Esophagus squamous epithelium (tissue), 5 donors: ENCODE measurements at places on chromosomes 2 and 18.
A peak's percentile ranks its signal among the peaks of the same experiment; 100 is the strongest.

DNA sequence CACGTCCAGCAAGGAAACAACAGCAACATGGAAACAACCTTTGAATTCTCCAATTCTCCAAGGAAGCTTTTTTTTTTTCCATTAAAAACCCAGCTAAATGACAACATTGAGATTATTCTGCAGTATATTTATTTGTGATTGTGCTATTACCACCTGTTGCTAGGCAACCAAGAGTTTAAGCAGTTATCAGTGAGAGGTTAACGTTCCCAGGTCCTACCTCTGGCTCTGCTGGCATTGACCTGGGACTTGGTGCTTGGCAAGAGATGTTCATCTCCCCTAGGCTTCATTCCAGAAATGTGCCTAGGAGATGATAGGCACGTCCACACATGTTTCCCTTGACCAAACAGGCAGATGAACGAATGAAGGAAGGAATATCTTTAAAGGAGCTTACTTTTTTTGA lies 157.0 kb downstream of the TDRD15 start:
- no peaks in the 10 kb centered on the region for H3K4me1 ChIP-seq
- no peak overlapping the region for H3K27ac ChIP-seq
- no peak overlapping the region for H3K4me3 ChIP-seq
- no peak for DNase-seq

DNA sequence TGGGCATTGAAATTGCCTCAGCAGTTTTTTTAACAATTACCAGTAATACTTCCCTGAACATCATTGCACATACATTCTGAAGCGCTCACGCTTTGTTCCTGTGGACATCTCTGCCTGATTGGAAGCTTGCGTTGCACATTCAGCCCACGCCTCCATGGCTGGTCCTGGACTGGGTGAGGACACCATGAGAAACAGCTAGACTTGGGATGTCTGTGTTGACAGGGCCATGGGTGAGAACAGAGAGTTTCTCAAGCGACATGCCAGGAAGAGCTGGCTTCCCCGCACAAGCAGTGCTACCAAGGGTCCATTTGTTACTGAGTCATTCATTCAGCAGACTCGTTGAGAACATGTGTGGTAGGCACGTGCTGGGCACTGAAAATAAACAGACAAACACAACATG lies 166.3 kb downstream of the GBX2 start:
- DNase-seq, result no peak
- H3K36me3 ChIP-seq, result peaks cover 20% of the 10 kb centered on the region
- H3K4me3 ChIP-seq, result no peak overlapping the region
- H3K4me1 ChIP-seq, result no peaks in the 10 kb centered on the region
- H3K27me3 ChIP-seq, result no peaks in the 10 kb centered on the region

DNA sequence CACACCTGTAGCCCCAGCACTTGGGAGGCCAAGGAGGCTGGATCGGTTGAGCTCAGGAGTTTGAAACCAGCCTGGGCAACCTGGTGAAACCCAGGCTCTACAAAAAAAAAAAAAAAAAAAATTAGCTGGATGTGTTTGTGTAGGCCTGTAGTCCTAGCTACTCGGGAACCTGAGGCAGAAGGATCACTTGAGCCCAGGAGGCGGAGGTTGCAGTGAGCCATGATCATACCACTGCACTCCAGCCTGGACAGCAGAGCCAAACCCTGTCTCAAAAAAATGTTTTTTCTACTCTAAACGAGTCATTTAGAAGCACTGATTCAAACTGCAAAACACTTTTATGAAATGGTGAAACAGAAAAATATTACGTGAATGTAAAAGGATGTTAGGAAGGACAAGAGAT lies 69.1 kb upstream of the SLC39A10 start:
- H3K27me3 ChIP-seq, result no peaks in the 10 kb centered on the region
- H3K36me3 ChIP-seq, result no peaks in the 10 kb centered on the region
- no peak for DNase-seq

- no peaks in the 10 kb centered on the region for H3K4me1 ChIP-seq
- no peaks in the 10 kb centered on the region for H3K27me3 ChIP-seq
These were observed 289.1 kb downstream of the ZNF516 start for GRCh38 chr18:76205906-76206305.

GRCh38 chr2:235958221-235958930 lies 209.8 kb downstream of the GBX2 start:
- H3K36me3 ChIP-seq, result no peaks in the 10 kb centered on the region
- DNase-seq, result no peak
- H3K4me1 ChIP-seq, result no peaks in the 10 kb centered on the region

GRCh38 chr18:79796531-79797405 lies 970 bp upstream of the KCNG2 start:
- H3K4me1 ChIP-seq, result peaks cover 32% of the 10 kb centered on the region
- H3K27me3 ChIP-seq, result peaks cover 73% of the 10 kb centered on the region
- DNase-seq, result no peak
- no peak overlapping the region for H3K4me3 ChIP-seq
- no peak overlapping the region for H3K27ac ChIP-seq

DNA sequence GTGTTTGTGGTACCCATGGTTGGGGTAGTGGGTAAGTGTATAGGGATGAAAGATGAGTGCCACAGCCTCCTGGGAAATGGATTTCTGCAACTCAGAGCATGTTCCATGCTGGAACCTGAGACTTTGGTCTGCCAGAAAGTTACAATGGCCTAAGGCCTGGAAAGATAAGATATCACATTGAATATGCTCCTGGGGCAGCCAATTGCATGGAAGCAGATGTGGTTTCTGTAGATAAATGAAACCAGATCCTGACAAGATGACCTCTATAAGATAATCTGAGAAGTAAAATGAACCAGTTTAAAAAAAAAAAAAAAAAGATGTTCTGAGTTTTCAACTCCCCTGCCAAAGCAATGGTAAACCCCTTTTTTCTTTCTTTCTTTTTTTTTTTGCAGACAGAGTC lies 91.4 kb upstream of the NCK2 start:
- no peak for DNase-seq
- no peaks in the 10 kb centered on the region for H3K36me3 ChIP-seq
- peaks cover 3% of the 10 kb centered on the region for H3K4me1 ChIP-seq
- H3K27ac ChIP-seq, result no peak overlapping the region
- H3K4me3 ChIP-seq, result no peak overlapping the region

- no peaks in the 10 kb centered on the region for H3K36me3 ChIP-seq
- no peak for DNase-seq
- H3K27me3 ChIP-seq, result no peaks in the 10 kb centered on the region
- H3K4me1 ChIP-seq, result peaks cover 31% of the 10 kb centered on the region
- H3K27ac ChIP-seq, result peak overlapping the region; percentile 63
These were observed 273.5 kb downstream of the CDH20 start for GRCh38 chr18:61606759-61607158.

DNA sequence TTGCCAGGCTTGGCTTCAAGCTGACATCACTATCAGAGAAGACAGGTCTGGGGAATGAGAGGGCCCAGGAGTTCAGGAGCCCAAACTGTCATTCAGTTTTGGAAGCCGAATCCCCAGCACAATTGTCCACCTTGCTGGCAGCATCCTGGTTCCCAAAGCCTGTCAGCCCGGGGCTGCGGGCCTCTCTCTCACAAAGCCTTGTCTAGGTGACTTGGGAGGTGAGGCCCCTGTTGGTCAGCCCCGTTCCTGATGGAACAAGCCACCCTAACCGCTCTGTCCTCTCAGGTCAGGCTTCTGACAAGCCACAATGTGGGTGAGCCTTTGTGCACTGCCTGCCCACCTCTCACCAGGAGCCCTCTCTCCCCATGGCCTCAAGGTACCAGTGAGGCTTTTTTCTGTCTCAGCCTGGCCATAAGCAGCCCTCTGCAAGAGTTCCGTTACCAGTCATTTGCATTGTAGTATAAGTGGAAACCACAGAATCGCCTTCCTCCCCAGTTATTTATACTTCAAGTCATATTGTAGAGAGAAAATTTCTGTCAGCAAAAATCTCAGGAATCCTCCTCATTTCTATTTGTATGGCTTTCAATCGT lies 100.6 kb downstream of the MSH2 start:
- DNase-seq, result no peak
- no peaks in the 10 kb centered on the region for H3K36me3 ChIP-seq
- H3K4me3 ChIP-seq, result no peak overlapping the region
- H3K4me1 ChIP-seq, result no peaks in the 10 kb centered on the region
- H3K27me3 ChIP-seq, result no peaks in the 10 kb centered on the region

DNA sequence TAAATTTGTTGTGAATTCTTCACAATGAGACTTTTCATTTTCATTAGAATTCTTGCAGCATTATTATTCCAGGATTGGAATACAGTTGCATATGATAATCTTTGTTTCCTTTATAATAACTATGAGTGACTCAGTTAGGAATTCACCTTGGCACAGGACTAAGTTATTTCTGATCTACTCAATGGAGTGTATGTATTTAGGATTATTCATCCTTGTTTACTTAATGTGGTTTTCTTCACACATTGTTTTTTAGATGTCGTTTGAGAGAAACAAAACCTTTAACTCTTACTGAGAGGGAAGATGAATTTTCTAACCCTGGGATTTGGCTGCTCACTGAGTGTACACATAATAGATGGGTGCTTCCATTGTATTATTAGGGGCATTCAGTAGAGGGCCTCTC lies 970.1 kb downstream of the DPP10 start:
- H3K4me3 ChIP-seq, result no peak overlapping the region
- no peak for DNase-seq
- H3K27ac ChIP-seq, result no peak overlapping the region
- H3K27me3 ChIP-seq, result no peaks in the 10 kb centered on the region

DNA sequence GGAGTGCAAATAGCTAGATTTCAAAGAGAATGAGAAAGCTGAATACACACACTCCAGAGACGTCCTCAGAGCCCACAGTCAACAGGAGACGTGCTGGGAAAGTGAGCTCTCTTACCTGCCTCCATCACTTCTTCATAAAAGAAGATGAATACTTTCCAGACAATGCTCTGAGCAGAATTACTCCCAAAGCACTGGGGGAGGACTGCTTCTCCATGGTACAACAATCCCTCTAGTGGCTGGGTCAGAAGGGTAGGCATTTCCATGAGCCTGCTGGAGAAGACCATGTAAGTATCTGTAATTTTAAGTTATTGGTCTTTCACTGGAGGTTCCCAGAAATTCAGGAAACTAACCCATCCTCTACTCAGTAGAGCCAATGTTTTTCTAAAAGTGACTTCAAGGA lies 190.3 kb downstream of the RBM43 start:
- H3K4me1 ChIP-seq, result no peaks in the 10 kb centered on the region
- H3K27me3 ChIP-seq, result no peaks in the 10 kb centered on the region
- H3K36me3 ChIP-seq, result no peaks in the 10 kb centered on the region

DNA sequence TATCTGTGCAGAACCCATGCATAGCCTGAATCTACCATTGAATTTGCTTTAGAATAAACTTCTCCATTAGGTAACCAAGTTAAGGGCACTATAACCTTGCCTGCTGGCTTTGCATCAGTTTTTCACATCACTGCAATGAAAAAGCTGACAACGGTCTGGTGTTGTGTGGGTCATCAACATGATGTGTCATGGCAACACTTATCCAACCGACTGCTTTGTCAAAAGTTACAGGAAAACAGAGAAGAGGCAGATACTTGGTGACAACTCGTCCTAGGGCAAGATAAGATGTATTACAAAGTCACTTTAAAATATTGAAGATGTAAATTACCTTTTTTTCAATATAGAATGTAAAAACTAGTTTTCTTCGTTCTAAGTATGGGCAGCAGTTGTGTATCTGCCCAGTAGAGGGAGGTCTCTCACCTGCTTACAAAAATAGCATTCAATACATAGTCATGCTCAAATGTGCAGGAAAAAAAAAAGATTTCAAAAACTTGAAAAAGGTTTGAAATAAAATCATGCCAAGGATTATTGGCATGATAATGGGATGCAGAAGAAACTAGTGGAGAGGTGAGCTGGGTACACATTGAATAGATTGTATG lies 96.3 kb downstream of the EVA1A start:
- no peaks in the 10 kb centered on the region for H3K4me1 ChIP-seq
- H3K27me3 ChIP-seq, result no peaks in the 10 kb centered on the region
- no peaks in the 10 kb centered on the region for H3K36me3 ChIP-seq
- no peak for DNase-seq
- no peak overlapping the region for H3K27ac ChIP-seq

- no peak for DNase-seq
- peak overlapping the region; percentile 9 for H3K27ac ChIP-seq
- H3K4me3 ChIP-seq, result no peak overlapping the region
- H3K36me3 ChIP-seq, result no peaks in the 10 kb centered on the region
These were observed 243.5 kb downstream of the ASXL3 start for GRCh38 chr18:33821503-33821902.

GRCh38 chr2:135744760-135745314 lies 3.2 kb downstream of the UBXN4 start:
- no peak overlapping the region for H3K4me3 ChIP-seq
- no peak overlapping the region for H3K27ac ChIP-seq
- H3K36me3 ChIP-seq, result no peaks in the 10 kb centered on the region

DNA sequence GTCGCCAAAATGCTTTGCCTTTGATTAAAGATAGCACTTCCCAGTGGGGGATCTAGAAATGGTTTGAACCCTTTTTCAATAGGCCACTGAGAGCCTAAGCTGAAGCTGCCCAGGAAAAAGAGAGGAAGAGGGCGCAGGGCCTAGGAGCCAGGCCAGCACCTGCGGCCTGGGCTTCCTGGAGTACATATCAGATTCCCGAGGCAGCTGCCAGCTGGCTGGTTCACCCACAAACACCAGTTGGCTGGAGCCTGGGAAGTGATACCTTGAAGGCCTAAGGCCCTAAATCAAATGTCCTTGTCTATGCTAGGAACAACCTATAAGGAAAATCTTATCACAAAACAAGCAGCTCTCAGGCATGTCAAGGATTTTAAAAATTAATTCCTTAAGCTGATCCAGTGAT lies 37.1 kb downstream of the ANKRD44 start:
- no peak overlapping the region for H3K4me3 ChIP-seq
- H3K4me1 ChIP-seq, result peaks cover 26% of the 10 kb centered on the region
- H3K27ac ChIP-seq, result no peak overlapping the region
- no peaks in the 10 kb centered on the region for H3K36me3 ChIP-seq

DNA sequence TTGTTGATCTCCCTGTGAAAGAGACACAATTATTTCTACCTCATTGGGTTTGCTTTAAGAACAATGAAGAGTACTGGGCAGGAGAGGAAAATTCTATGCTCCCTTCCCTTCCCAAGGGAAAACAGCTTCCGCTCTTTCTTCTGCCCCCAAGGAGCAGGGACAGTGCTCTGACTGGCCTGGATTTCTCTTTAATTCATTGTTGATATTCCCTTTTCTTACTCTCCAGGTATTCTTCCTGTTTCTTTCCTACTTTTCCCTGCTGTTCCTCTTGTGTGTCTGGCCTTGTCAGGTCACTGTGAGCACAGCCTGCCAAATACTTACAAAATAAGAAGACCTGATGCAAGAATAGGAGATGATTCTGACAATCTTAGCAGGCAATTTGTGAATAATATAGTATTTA lies 49.6 kb upstream of the SPAG16 start:
- H3K36me3 ChIP-seq, result no peaks in the 10 kb centered on the region
- H3K4me1 ChIP-seq, result peaks cover 18% of the 10 kb centered on the region
- H3K4me3 ChIP-seq, result no peak overlapping the region
- H3K27ac ChIP-seq, result no peak overlapping the region
- DNase-seq, result no peak
- H3K27me3 ChIP-seq, result no peaks in the 10 kb centered on the region

DNA sequence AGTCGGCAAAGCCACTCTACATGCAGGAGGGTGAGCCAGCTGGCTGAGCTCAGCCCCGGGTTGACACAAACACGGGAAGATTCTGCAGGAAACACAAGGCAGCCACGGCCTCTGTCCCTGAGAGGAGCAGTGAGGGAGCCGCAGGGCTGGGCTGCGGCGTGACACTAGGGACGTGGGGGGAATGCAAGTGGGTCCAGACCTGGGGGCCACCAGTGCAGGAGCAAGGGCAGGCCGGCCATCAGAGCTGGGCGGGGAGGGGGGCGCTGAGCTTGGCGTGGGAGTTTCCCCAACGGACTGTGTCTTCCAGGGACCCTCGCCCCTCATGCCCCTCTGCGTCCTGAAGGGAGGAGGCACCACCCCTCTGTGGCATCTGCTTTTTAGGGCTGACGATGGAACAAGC lies 12.0 kb upstream of the C1QL2 start:
- H3K4me1 ChIP-seq, result no peaks in the 10 kb centered on the region
- no peak overlapping the region for H3K27ac ChIP-seq
- no peak overlapping the region for H3K4me3 ChIP-seq
- no peaks in the 10 kb centered on the region for H3K36me3 ChIP-seq
- no peak for DNase-seq
